ENCODE measurements at places on chromosomes 2 and 18.

GRCh38 chr2:173666171-173666888, 298.8 kb downstream of the SP3 start:
- DNase-seq: no peak

DNA sequence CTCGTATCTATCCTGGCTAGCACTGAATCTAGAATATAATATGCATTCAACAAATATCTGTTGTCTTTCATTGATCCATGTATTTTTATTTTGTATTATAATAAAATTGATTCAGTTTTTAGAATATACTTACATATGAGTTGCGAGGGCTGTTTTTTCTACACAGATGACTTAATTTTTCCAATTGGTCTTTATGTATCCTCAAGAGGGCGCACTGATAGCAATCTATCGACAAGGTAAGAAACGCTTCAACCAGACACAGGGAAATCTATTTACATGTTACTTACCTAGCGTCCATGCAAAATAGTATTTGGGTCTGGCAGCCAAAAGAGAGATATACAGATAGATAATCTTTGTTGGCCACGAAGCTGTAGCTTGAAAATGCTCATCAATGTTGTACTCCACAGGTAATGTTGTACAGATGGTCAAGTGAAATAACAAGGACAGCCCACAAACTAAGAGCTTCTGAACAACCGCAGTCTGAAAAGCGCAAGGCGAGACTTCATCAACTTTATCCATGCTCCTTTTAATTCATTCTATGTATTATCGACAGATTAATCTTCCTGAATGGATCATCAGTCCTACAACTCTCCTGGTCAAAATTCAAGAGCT, 35.5 kb upstream of the KIDINS220 start:
- DNase-seq: no peak

DNA sequence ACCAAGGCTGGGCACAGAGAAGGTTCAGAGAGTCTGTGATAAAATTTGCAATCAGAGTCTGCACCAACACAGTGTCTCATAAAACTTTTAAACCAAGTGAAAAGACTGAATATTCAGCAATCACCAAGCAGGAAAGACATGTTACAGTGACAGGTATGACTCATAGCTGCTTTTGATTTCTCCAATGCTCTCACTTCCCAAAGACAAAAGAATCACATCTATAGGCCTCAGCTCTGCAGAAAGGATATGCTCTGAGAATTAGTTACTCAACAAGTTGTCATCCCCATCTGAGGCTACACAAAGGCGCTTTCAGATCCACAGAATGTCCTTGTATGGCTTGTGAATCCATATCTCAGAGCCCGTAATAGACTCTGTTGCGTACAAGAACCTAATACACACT, 92.5 kb downstream of the KCNF1 start:
- DNase-seq: no peak

- no peak for DNase-seq
These were observed 1250.2 kb downstream of the LRP1B start for GRCh38 chr2:140880573-140880972.

GRCh38 chr2:190402986-190403603, 5.1 kb upstream of the MFSD6 start:
- no peak for DNase-seq

- DNase-seq: no peak
These were observed 1.7 kb downstream of the PFN4 start for GRCh38 chr2:24121469-24121868.

GRCh38 chr2:125573432-125573831, 1082.5 kb upstream of the GYPC start:
- no peak for DNase-seq

DNA sequence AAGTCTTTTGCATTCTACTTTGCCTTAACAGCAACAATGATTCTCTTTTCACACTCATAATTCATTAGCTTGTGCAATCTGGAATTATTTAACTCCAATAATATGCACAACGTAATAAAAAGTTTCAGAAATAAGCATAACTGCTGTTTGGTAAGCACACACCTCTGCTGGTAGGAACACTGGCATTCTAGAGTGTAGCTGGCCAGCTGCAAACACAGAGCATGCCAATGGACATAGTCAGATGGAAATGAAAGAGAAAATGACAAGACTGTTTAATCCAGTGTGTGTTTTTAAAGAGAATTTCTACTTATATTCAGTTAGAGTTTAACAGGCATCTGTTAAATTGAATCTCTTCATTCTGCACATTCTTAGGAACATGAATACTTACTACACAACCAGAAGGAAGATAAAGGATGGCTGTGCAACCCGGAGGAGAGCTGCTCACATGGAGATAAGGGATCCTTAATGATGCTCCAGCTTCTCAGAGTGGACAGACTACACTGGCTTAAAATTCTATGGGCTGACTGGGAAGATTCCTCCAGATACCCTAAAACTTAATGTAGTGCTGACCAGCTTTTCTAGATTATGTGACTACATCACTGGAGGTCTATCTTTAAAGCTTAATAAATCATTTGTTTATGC, 94.6 kb upstream of the CHAC2 start:
- no peak for DNase-seq

- peak; percentile 29 for DNase-seq
These were observed 63.3 kb upstream of the STK17B start for GRCh38 chr2:196234672-196235071.

- DNase-seq: no peak
These were observed 143.9 kb upstream of the RMP24 start for GRCh38 chr18:35828591-35828990.

DNA sequence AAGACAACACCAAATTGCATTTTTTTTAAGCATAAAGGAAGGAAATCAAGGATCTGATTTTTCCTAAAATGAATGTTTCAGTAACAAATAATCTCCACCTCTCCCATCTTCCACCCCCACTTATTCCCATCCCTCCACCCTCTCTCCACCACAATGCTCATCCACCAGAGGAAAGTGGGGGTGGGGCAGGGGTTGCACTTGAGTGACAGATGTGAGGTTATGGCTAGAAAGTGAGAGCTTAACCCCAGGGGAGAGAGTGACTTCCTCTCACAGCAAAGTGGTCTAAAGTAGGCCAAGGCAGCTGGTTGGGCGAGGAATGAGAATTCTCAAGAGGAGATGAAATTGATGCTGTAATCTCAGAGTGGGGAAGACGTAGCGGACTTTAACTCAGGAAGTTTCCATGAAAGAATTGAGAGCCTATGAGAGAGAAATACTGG, 104.7 kb downstream of the HNRNPLL start:
- no peak for DNase-seq

DNA sequence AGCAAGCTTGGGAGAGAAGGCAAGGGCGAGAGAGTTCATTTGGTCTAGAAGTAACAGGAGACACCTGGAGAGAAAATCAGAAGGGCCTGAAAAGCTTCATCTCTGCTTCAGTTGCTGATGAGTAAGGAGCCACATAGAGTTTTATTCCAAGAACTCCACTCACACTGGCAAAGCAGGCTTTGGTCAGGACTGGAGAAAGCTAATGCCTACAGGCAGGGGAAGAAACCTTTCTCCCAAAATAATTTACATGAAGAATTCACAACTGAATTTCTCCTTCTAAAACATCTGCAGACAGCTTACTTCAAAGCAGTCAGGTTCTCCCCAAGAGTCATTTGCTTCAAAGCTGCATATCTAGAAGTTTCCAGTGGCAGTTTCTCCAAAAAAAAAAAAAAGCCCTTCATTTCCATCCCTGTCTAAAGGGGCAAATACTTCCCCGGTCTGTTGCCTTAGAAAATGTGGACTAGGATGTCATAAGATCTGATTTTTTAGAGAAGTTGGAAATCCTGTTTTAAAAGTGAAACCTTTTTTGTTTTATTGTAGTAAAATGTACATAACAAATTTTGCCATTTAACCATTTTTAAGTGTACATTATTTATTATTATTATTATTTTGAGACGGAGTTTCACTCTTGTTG, 46.3 kb downstream of the TMEM247 start:
- DNase-seq: no peak

GRCh38 chr2:148513427-148513826, 131.1 kb upstream of the EPC2 start:
- no peak for DNase-seq
